ENCODE measurements at places on chromosomes 12 and 14.
A peak's percentile ranks its signal among the peaks of the same experiment; 100 is the strongest.

- DNase-seq, result no peak
These were observed 869 bp downstream of the APOLD1 start for GRCh38 chr12:12786351-12786705.

- DNase-seq, result no peak
These were observed 15.9 kb downstream of the KCTD10 start for GRCh38 chr12:109461049-109461845.

- no peak for DNase-seq
These were observed 209.3 kb upstream of the PPFIA2 start for GRCh38 chr12:81968421-81968820.

GRCh38 chr12:20383612-20384011, 15.3 kb downstream of the PDE3A start:
- DNase-seq, result no peak

- peak; percentile 74 for DNase-seq
These were observed 25.6 kb upstream of the MAP1LC3B2 start for GRCh38 chr12:116533343-116534251.

DNA sequence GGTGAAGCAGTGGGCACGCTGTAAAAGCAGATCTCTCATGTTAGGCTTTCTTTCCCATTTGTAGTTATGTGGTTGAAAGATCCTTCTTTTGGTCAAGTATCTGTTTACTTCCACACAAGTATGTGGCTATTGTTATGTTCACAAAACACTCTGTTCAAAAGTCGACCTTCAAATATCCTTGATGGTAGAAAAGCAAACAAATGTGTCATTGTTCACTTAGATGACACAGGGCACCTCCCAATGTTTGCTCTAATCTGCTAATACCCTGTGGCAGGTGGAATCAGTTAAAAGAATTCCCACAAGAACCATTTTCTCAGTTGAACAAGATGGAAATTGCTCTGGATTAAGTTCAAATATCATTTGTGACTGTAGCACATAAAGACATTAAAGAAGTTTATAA, 43.6 kb upstream of the NAA30 start:
- no peak for DNase-seq
